HCT116 (cell line): ENCODE measurements at places on chromosomes 7 and 10.

DNA sequence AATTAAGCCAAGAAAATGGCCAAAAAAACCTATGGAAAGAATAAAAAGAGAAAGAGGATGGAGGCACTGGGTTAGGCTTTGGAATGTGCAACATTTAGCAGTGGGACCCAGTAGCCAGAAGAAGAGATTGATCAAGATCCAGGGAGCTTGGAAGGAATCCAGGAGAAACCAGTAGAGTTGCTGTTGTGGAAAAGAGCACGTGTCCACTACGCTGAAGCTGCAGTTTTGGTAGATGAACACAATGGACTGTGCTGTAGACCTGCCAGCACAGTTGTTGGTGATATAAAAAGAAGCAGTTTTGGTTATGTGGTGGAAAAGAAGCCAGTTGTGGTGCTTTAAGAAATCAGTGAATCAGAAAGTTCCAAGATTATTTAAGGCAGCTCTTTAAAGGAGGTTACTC is 802.2 kb upstream of the POM121L12 start:
- DNase-seq, result no peak

DNA sequence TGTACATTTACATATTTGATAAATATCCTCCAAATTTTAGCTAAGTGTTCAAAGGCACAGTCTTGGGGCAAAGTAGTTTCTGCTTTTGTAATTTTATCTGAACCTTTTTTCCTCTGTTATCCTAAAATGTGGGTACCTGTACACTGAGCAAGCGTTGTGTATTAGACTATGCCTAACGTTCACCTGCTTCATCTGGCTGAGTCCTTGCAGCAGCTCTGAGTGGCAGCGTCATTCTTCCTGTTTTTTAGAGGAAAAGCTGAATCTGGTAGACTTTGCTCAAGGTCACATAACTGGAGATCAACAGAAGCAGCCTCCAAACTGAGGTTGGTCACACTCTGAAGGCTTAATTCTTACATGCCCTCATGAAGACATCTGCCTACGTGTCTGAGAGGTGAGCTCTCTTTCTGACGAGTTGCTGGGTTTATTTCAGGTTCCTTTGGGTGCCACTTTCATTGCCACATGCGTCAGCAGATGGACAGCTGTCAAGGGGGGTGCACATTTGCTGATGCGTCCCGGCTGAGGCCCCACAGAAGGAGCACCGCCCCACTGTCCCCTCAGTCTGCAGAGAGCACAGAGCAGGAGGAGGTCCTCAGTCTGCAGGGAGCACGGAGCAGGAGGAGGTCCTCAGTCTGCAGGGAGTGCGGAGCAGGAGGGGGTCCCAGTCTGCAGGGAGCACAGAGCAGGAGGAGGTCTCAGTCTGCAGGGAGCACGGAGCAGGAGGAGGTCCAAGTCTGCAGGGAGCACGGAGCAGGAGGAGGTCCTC is 406.5 kb upstream of the SHH start:
- DNase-seq, result no peak

DNA sequence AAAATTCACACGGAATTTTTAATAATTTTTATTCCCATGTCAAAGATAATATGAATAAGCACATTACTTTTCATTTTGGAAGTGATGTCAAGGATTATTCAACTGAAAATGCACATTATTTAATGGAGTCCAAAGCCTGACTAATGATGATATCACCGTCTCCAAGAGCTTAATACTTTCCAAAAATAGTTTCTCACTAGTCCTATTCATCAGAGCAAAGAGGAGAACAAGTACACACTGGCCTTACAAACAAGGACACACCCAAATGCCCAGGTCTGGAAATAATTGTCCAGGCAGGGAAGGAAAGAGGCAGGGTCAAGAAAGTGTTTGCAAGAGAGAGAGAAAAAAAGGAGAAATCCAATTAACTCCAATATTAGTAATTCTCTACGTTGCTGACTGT is 216.8 kb upstream of the CCDC6 start:
- DNase-seq, result peak; percentile 50

DNA sequence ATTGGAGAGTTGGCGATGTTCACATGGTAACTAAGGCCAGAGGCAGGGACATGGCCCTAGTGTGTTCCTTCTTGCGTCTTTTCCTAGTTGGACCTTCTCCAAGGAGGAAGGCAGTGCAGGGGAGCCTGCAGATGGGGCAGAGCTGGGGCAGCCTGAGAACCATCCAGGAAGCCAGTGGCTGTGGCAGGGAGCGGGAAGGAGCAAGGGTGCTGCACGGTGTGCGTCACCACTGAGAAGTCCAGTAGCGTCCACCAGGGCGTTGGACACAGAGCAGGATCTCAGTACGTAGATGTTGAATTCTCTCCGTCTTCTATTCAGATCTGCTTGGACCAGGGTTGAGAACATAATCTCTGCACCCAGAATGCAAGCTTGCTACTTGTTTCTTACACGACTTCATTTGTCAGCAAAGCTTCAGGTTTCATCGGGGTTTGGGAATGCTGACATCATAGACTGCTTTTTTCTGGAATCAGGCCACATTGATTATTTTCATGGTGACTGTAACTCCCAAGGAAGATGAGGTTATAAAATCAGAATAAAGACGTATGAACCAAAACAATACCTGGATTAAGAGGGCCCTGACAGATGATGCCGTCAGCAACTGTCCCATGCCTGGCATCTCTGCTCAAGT is 130.3 kb downstream of the HECW1 start:
- DNase-seq, result no peak

GRCh38 chr10:73786512-73786885 is 1.1 kb downstream of the ZSWIM8 start:
- no peak for DNase-seq

GRCh38 chr10:7417807-7418206 is 7.0 kb upstream of the SFMBT2 start:
- DNase-seq, result no peak

DNA sequence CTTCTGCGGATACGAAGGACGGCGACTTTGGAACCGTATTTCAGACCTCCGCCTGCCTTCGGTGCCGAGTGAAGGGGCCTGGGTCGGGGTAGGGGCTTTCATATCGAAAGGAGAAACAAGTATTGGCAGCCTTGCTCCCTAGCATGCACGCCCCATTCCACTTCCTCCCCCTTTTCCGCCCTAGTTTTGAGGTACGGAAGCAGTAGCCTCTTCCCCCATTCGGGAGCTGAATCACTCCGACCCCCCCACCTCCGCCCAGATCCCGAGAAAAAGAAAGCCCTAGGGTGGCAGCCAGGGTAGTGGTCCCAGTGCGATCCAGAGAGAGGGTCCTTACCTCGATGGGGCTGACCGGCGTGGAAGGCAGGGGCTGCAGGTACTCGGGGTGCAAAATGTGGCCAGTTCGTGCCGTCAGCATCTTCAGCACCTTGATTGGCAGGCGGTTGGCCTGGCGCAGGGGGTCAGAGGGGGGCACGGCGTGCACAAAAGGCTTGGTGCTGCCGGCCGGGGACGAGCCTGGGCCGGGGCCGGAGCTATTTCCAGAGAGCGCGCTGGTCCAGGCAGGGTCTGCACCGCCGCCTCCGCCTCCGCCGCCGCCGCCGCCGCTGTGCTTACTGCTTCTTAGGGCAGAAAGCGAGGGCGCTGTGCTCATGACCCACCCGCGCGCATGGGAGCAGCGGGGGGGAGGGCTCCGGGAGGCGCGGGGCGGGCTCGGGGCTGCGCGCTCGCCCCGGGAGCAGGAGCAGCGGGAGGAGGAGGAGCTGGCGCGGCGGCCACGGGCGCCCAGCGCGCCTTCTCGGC is 594 bp downstream of the ZNF503 start:
- DNase-seq, result no peak

DNA sequence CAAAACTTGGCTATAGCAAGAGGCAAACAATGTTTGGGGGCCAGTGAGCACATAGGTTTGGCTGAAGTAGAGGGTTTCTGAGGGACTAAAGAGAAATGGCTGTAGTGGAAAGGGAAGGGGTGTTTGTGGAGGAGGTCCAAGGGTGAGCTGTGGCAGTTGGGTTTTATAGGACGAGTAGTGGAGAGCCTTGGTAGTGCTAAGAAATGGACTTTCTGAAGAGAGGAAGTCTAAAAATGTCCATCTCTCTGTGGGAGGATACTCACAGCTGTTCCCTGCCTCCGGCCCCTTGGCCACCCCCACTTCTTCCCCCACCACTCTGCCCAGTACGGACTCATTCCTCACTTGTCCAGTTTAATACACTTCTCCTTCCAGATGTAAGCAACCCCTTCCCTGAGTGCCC is 64.3 kb downstream of the ZNF22 start:
- DNase-seq, result no peak

DNA sequence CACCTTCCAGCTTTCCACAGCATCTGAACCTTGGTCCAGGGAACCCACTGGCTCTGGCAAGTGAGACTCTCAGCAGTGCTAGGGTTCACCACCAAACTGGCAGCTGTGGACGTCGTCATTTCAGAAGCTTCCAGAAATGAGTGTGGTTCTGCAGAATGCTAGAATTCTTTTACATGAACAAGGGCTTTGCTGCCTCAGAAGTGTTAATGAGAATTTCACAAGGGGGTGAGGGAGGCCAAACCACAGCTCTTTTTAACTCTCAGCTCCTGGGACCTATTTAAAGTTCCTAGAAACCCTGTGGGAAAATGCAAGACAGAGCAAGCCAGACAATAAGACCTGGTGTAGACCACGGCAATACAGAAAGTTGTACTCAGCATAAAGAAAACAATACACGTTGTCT is 129.3 kb upstream of the BET1 start:
- DNase-seq, result no peak

- DNase-seq, result peak; percentile 35
Observed at GRCh38 chr10:15427843-15428414, 56.8 kb upstream of the FAM171A1 start.

DNA sequence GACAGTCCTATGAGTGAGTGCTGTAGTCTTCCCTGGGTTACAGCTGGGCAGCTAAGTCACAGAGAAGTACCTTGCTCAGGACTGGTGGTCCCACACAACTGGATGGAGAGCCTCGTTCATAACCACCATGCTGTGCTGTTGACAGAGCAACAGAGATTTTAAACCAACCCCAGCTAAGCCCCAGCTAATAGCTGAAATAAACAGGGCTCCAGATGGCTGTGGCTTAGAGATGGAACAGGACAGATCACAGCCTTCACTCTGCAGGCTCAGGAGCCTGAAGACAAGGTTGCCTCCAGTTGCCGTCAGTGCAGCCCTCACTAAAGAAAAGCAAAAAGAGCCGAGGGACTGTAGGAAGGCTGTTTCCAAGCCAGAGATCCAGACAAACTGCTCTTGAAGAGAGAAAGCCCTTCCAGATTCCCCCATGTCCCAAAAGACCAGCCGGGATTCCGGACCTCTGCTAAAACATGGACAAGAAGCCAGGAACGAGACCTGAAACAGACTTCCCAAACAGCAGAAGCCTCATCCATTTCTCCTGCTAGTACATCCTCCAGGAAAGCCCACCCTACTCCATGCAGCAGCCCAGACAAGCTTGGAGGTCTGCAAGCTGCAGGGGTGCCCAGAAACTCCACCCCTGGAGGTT is 4.2 kb downstream of the HTRA1 start:
- DNase-seq, result no peak

GRCh38 chr7:3888096-3888495 is 587.0 kb downstream of the SDK1 start:
- DNase-seq, result no peak

- no peak for DNase-seq
Observed at GRCh38 chr7:29109899-29110298, 36.4 kb downstream of the CPVL start.

- DNase-seq, result no peak
Observed at GRCh38 chr7:2820508-2820934, 23.6 kb downstream of the GNA12 start.

GRCh38 chr7:7416031-7416858 is 119.4 kb downstream of the COL28A1 start:
- DNase-seq, result no peak

DNA sequence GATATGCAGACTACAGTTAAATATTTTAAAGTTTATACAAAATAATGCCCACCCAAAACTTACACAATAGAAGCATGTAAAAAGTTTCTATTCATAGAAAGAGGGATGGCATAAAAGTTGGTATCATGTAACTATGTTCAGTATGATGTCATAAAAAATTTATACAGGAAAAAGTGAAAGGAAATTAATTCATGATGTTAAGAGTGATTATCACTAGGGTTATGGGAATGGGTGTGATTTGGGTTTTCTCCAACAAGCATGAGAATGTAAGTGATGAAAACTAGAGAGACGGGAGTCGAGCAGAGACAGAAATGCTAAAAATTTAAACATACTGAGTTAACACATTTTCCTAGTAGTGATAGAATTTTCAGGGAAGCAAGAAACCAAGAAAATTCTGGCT is 52.7 kb downstream of the GDI2 start:
- DNase-seq, result no peak

DNA sequence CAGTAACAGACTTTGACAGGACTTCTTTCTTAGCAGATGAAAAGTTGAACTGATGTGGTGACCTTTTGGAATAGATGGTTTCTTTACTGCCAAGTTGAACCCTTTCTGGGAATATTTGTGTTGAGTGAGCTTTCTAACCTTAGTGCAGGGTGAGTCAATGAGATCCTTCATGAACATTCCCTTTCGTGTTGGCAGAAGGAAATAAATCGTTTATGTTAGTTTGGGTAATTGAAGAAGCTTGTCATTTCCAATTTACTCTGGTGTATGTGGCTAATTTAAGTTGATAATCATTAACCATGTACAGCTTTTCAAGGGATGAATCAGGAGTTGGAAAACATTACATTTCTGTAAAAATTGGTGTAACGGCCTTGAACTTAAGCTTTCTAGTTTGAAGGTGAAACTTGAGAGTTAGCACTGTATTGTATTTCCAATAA is 43.4 kb downstream of the PTTG1IP2 start:
- DNase-seq, result no peak

GRCh38 chr7:135831455-135832195 is 83.0 kb upstream of the FAM180A start:
- no peak for DNase-seq

- DNase-seq, result no peak
Observed at GRCh38 chr7:135204341-135204749, 7.0 kb downstream of the WDR91 start.

- DNase-seq, result no peak
Observed at GRCh38 chr10:131159771-131160170, 151.8 kb downstream of the TCERG1L start.

GRCh38 chr7:40996233-40996677 is 706.6 kb downstream of the INHBA start:
- no peak for DNase-seq

DNA sequence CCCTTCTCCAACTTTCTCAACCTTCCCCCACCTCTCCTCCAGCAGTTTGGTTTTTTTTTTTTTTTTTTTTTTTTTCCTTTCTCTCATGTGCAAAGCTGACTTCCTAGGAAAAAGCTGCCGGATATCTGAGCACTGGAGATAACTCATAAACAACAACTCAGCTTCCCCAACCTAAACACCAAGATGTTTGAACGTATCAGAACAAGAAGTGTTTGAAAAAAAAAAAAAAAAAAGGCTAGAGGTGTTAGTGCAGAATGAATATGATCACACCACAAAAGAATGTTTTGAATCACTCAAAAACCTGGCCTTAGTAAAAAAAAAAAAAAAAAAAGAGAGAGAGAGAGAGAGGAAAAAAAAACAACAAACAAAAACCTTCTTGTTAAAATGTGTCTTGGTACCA is 11.2 kb downstream of the GATA3 start:
- DNase-seq, result no peak

DNA sequence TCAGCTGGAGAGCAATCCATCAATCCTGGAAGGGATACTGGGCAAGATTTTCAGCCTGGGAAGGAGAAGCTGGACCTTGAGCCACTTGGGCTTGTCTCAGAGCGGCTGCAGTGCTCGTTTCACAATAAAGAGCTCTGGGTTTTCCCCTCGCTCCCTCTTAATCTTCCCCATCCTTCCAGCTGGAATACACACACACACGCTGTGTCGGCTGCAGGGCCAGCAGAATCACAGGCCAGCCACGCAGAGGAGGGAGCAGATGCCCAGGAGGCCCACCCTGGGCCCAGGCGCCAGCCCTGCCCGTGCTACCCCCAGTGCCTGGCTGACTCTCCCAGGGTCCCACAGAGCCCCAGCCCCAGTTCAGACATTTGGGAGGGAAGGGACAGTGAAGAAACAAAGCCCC is 255.1 kb downstream of the TNS3 start:
- DNase-seq, result no peak
